ENCODE measurements at places on chromosomes 1 and 21.

GRCh38 chr21:40270047-40270446, 402.8 kb downstream of the PCP4 start:
- H3K36me3 ChIP-seq: no peaks in the 10 kb centered on the region
- DNase-seq: no peak
- no peaks in the 10 kb centered on the region for H3K27me3 ChIP-seq
- H3K27ac ChIP-seq: no peak overlapping the region
- no peak overlapping the region for H3K4me3 ChIP-seq
- H3K4me1 ChIP-seq: no peaks in the 10 kb centered on the region

- no peak for DNase-seq
- no peaks in the 10 kb centered on the region for H3K36me3 ChIP-seq
- no peaks in the 10 kb centered on the region for H3K4me1 ChIP-seq
- H3K27me3 ChIP-seq: no peaks in the 10 kb centered on the region
- no peak overlapping the region for H3K27ac ChIP-seq
These were observed 1.1 kb downstream of the CASQ2 start for GRCh38 chr1:115767403-115767802.

- no peaks in the 10 kb centered on the region for H3K4me1 ChIP-seq
- H3K36me3 ChIP-seq: no peaks in the 10 kb centered on the region
- H3K27me3 ChIP-seq: no peaks in the 10 kb centered on the region
- DNase-seq: no peak
- H3K27ac ChIP-seq: no peak overlapping the region
- no peak overlapping the region for H3K4me3 ChIP-seq
These were observed 24.3 kb downstream of the WNT2B start for GRCh38 chr1:112533029-112533428.

GRCh38 chr1:179929955-179930798, 24.4 kb upstream of the CEP350 start:
- no peaks in the 10 kb centered on the region for H3K36me3 ChIP-seq
- H3K27ac ChIP-seq: no peak overlapping the region
- H3K27me3 ChIP-seq: no peaks in the 10 kb centered on the region
- no peak overlapping the region for H3K4me3 ChIP-seq

GRCh38 chr1:229984992-229985612, 81.9 kb upstream of the GALNT2 start:
- no peaks in the 10 kb centered on the region for H3K4me1 ChIP-seq
- no peaks in the 10 kb centered on the region for H3K27me3 ChIP-seq
- no peak overlapping the region for H3K4me3 ChIP-seq
- H3K27ac ChIP-seq: no peak overlapping the region
- no peak for DNase-seq

- no peak overlapping the region for H3K4me3 ChIP-seq
- no peak for DNase-seq
- H3K36me3 ChIP-seq: no peaks in the 10 kb centered on the region
- no peaks in the 10 kb centered on the region for H3K4me1 ChIP-seq
These were observed 53.8 kb upstream of the HPDL start for GRCh38 chr1:45272913-45273371.

All from GM12878 (cell line).